ENCODE measurements at places on chromosomes 5 and 9.

GRCh38 chr5:44443172-44443571 is 54.0 kb upstream of the FGF10 start:
- no peak for DNase-seq

DNA sequence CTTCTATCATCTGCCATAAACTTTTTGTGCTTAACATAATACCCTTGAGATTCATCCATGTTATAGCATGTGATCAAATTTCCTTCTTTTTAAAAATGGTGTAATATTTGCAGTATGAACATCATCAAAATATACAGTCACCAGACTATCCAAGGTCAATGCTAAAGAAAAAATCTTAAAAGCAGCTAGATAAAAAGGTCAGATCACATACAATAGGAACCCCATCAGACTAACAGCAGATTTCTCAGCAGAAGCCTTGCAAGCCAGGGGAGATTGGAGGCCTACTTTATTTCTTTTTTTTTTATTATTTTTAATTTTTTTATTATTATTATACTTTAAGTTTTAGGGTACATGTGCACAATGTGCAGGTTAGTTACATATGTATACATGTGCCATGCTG is 37.2 kb downstream of the FAM170A start:
- DNase-seq = no peak

DNA sequence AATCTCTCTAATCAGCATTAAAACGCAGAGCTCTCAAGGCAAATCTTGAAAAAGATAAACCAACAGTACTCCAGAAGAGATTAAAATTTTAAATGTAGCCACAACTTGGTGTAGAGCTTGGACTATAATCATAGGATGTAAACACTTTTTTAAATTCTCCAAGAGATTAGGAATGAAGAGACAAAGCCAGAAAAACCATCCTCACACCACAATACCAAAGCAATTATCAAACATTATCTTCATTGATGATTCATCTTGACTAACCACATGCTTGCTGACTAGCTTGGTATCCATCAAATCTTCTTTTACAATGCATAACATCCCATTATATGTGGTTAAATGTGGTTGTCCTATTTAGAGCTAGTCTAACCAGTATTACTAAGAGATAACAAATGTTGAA is 815.1 kb downstream of the TLE1 start:
- no peak for DNase-seq

DNA sequence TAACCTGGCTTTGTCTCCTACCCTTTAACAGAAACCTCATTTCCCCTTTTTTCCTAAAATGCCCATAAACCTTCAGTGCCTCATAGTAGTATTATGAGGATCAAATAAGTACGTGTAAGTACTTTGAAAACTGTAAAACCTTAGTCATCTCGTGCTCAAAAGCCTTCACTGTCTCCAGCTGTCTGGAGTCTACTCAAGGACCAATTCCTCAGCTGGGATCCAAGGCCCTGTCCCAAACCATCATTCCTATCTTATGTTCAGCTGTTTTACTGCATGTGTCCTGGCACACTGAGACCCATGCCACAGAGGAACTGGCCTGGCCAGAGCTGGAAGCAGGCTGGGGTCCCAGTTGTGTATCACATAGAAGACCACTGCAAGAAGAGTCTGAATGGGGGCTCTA is 15.9 kb downstream of the ADAMTSL1 start:
- DNase-seq = no peak

- DNase-seq = no peak
Observed at GRCh38 chr9:109441296-109441695, 56.8 kb downstream of the PTPN3 start.

DNA sequence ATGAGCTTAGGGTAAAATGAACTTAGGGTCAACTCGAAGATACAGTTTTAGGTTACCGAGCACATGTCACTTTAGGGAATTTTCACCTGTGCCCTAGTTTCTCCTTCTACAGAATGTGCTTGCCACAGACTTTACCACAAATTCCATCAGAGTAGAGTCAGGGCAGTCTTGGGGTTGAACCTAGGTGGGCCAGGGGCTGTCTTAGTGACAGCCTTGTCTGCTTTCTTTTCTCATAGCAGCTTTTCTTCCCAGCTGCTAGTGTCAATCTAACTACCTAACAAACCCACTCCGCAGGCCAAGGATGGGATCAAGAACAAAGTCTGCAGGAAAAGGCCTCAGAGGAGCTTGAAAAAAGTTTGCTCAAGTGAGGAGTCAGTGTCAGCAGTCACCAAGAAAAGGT is 458.1 kb upstream of the CDH18 start:
- no peak for DNase-seq

- DNase-seq = no peak
Observed at GRCh38 chr9:98128316-98128715, 9.3 kb upstream of the TRIM14 start.

DNA sequence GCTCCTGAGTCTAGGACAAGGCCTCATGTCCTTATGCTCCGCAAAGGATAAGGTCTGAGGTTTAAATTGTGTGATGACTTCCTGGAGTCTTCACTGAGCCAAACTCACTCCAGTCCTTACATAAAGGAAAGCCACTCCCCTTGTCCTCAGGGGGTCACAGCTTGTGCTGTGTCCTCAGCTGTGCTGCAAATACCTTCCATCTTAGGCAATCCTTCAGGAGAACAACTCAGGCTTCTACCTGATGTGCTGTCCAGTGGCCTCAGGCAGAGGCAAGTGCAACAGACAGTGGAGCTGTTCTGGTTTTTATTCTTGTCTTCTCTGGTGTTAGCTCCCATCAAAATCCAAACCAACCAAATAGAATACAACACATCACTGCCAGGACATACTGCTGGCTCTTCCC is 151.5 kb downstream of the TAF11L14 start:
- no peak for DNase-seq

- no peak for DNase-seq
Observed at GRCh38 chr5:63963080-63963735, 963 bp upstream of the HTR1A start.

DNA sequence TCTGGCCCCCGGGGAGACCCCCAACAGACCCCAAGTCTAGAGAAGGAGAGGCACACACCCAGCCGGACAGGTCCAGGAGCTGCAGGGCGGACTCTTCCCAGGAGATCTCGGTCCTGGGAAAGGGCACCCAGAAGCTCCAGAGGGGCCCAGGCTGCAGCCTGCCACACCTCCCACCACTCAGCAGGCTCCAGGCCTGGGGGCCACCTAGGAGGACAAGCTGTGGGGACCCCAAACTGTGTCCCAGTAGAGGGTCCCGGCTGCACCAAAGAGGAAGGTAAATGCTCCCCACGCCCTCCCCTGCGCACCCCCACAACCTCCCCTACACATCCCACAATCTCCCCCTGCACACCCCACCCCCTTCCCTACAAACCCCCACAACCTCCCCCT is 48.5 kb downstream of the PLEKHG4B start:
- DNase-seq = no peak

Data from CD4-positive, alpha-beta T cell treated with Interleukin-12 subunit alpha and Interleukin-12 subunit beta, for 1 hour (primary cell).